ENCODE measurements at places on chromosomes 13 and 19.

GRCh38 chr19:10461047-10461949, 41.0 kb downstream of the PDE4A start:
- peak; percentile 91 for DNase-seq

GRCh38 chr19:8142513-8142900, 6.9 kb downstream of the FBN3 start:
- no peak for DNase-seq

GRCh38 chr19:23410155-23410554, 14.9 kb upstream of the ZNF91 start:
- DNase-seq = no peak

DNA sequence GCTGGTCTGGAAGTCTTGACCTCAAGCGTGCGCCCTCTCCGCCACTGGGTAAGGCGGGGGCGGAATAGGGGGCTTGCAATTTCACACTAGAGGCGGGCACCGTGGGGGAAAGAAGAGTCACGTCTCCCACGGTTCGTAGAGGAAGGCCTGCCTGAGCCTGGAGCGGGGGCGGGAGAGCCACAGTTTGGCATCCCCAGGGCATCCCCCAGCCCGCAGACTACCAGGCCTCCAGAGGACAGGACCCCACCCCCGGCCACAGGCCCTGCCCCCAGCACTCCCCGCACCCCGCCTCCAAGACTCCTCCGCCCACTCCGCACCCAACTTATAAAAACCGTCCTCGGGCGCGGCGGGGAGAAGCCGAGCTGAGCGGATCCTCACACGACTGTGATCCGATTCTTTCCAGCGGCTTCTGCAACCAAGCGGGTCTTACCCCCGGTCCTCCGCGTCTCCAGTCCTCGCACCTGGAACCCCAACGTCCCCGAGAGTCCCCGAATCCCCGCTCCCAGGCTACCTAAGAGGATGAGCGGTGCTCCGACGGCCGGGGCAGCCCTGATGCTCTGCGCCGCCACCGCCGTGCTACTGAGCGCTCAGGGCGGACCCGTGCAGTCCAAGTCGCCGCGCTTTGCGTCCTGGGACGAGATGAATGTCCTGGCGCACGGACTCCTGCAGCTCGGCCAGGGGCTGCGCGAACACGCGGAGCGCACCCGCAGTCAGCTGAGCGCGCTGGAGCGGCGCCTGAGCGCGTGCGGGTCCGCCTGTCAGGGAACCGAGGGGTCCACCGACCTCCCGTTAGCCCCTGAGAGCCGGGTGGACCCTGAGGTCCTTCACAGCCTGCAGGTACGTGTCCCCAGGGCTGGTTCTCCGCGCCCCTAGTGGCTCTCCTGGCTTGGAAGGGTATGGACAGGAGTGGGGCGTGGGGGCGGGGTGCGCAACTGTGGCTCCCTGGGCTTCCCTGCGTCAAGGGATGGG, at the start of gene ANGPTL4:
Gene ANGPTL4 (plus strand): TSS at position 353 of the 969 bp plus-strand sequence. CDS start 167 bp downstream, at position 520.
- peak; percentile 65 for DNase-seq

- no peak for DNase-seq
Observed at GRCh38 chr13:93758575-93758974, 532.0 kb downstream of the GPC6 start.

- DNase-seq = no peak
Observed at GRCh38 chr19:48417421-48417820, 24.0 kb downstream of the GRIN2D start.

GRCh38 chr19:728011-728410, 19.3 kb downstream of the PALM start:
- no peak for DNase-seq

DNA sequence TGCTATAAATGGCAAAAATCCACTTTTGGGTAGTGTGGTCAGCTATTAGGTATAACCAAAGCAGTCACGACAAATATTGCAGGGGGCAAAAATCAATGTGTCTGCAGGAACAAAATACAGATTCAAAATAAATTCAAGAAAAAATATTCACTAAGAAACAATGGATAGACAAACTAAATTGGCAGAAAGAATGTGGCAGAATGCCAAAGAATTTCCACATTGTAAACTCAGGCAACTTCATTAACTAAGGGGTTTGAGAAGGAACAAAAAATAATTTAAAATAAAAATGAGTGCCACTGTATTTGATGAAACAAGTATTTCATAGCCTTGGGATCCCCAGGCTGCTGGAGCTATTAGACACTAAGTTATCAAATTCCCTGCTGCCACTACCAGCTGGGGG, 193.1 kb downstream of the VWA8 start:
- DNase-seq = no peak

DNA sequence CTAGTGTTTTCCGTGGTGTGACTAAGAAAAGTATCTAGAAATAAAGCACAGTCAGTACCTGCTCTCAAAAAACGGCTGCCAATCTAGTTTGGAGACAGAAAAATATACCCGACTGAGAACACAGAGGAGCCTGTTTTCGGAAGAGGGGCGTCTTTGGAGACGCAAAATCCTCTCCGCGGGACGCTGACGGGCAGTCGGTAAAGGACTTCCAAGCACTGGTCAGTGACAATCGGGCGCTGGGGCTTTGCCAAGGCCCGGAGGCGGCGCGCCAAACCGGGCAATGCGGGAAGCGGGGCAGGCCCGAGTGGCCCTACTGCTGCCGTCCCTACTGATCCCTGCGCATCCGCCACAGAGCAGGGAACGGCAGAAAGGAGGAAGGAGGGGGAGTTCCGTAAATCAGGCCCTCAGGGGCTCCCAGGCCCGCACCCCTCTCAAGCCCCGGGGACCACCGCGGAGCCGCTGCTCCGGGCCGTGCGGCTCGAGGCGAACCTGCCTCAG, 588 bp upstream of the DPY19L3 start:
- DNase-seq = peak; percentile 61

GRCh38 chr19:12985049-12985776, 10.1 kb upstream of the NFIX start:
- DNase-seq = peak; percentile 95

Data from Ammon's horn (tissue), 1 donor.